ENCODE measurements at places on chromosomes 2 and 18. TPM values are rescaled to one million over a fixed set of nuclear protein-coding genes. Genes with fewer than 3 reads are reported as not detected.

Gene UCN
- 0.52 TPM for total RNA-seq

Gene C2orf66
- total RNA-seq: not detected

Gene RSAD2
- total RNA-seq: 7.8 TPM

Gene CCDC93
- 41.7 TPM for total RNA-seq

Gene FBXO48
- 1.5 TPM for total RNA-seq

Gene LRP1B
- 0.59 TPM for total RNA-seq

Gene TAF1B
- total RNA-seq: 11.9 TPM

Gene STAT4
- 1.7 TPM for total RNA-seq

Gene MRPL53
- 63.6 TPM for total RNA-seq

Gene DHRS9
- 206 TPM for total RNA-seq

Gene ANO7
- 114 TPM for total RNA-seq

Gene CFAP65
- total RNA-seq: 0.39 TPM

Gene MATN3
- 0.15 TPM for total RNA-seq

Gene RNF125
- total RNA-seq: 12.0 TPM

Gene SKOR2
- not detected for total RNA-seq

Gene MAP3K19
- total RNA-seq: not detected
